Small intestine (tissue), 16 donors: ENCODE measurements at places on chromosomes 1 and 21.
A peak's percentile ranks its signal among the peaks of the same experiment; 100 is the strongest.

GRCh38 chr1:10941891-10942541, 70.4 kb upstream of the TARDBP start:
- H3K4me1 ChIP-seq, result peaks cover 5% of the 10 kb centered on the region
- H3K27me3 ChIP-seq, result peaks cover 2% of the 10 kb centered on the region
- H3K27ac ChIP-seq, result no peak overlapping the region
- no peak overlapping the region for H3K4me3 ChIP-seq
- no peak for DNase-seq

DNA sequence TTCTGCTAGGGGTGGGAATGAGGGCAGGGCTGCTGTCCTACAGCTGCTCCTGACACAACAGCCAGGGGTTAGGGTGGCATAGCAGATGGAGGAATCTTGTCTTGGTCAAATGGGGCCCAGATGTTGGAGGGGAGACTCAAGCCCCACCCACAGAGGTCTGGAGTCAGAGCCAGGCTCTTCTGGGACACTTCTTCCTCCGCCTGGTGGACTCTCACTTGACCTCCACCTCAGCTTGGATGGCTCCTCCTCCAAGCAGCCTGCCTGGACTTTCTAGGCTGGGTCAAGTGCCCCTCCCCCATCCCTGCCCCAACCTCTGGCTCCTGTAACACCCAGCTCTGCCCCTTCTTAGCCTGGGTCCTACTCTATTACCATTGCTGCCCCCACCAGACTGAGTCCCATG, 35.5 kb downstream of the EPHA2 start:
- H3K27ac ChIP-seq, result no peak overlapping the region
- no peaks in the 10 kb centered on the region for H3K4me1 ChIP-seq
- H3K4me3 ChIP-seq, result no peak overlapping the region
- no peaks in the 10 kb centered on the region for H3K27me3 ChIP-seq

DNA sequence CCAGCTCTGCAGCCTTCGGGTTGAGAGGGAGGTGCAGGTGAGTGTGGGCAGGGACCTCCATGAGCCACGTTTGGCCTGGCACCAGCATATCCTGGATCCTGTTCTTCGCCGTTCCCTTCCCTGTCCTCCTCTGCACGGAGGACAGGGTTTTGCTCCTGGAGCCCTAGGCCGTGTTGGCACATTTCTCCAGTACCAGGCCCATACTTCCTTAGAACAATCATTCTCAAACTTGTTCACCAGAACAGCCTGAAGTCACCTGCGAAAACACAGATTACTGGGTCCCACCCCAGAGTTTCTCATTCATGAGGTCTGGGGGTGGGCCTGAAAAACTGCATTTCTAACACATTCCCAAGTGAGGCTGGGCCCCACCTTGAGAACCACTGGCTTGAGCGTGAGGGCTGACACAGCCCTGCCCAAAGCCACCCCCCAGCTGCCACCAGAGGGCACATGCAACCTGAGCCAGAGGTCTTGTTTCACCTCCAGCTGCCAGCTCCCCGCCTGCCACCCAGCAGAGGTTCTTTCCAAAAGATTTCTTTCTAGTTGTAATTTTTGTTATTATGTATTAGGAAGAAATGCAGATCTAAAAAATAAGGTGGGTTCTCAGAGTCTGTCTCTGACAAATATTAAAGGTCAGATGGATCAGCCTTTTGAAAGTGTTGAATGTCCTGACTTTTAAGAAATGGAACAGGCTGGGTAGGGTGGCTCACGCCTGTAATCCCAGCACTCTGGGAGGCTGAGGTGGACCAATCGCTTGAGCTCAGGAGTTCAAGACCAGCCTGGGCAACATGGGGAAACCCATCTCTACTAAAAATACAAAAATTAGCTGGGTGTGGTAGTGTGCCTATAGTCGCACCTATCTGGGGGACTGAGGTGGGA, 39.6 kb upstream of the LDLRAP1 start:
- no peaks in the 10 kb centered on the region for H3K27me3 ChIP-seq
- H3K4me1 ChIP-seq, result peaks cover 31% of the 10 kb centered on the region
- H3K4me3 ChIP-seq, result no peak overlapping the region
- H3K27ac ChIP-seq, result no peak overlapping the region
- peak; percentile 59 for DNase-seq

- no peak overlapping the region for H3K4me3 ChIP-seq
- H3K27me3 ChIP-seq, result no peaks in the 10 kb centered on the region
- no peak overlapping the region for H3K27ac ChIP-seq
- DNase-seq, result no peak
- no peaks in the 10 kb centered on the region for H3K4me1 ChIP-seq
Measured at GRCh38 chr1:51445351-51446090, 73.5 kb downstream of the EPS15 start.

DNA sequence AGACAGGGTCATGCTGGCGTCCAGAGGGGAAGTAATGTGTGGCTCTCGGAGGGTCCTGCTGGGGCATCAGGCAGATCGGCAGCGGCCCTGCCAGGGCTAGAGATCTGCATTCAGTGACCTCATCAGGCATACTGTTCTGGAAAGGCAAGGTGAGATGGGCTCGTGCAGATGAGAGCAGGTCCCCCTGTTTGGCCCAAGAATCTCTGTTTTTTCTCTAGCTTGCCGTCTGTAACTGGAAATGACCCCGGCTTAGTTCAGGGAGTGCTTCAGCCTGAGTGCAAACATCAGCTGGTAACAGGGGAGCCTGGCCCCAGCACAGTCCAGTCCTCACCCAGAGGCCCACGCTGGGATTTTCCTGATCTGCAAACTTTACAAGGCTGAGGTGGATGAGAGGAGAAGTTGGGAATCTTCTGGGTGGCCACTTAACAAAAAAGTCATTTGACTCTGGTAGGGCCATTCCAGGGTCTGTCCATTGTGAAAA, 2.1 kb downstream of the FAM163A start:
- no peak for DNase-seq
- H3K27me3 ChIP-seq, result peaks cover 21% of the 10 kb centered on the region
- no peak overlapping the region for H3K27ac ChIP-seq
- H3K36me3 ChIP-seq, result no peaks in the 10 kb centered on the region
- no peak overlapping the region for H3K4me3 ChIP-seq

- DNase-seq, result no peak
- no peaks in the 10 kb centered on the region for H3K4me1 ChIP-seq
- no peaks in the 10 kb centered on the region for H3K27me3 ChIP-seq
- H3K27ac ChIP-seq, result no peak overlapping the region
- H3K4me3 ChIP-seq, result no peak overlapping the region
- no peaks in the 10 kb centered on the region for H3K36me3 ChIP-seq
Measured at GRCh38 chr21:31185663-31186062, 147.4 kb upstream of the KRTAP19-8 start.

GRCh38 chr1:245995474-245995873, 511.6 kb downstream of the SMYD3 start:
- DNase-seq, result no peak
- H3K4me1 ChIP-seq, result peaks cover 4% of the 10 kb centered on the region

DNA sequence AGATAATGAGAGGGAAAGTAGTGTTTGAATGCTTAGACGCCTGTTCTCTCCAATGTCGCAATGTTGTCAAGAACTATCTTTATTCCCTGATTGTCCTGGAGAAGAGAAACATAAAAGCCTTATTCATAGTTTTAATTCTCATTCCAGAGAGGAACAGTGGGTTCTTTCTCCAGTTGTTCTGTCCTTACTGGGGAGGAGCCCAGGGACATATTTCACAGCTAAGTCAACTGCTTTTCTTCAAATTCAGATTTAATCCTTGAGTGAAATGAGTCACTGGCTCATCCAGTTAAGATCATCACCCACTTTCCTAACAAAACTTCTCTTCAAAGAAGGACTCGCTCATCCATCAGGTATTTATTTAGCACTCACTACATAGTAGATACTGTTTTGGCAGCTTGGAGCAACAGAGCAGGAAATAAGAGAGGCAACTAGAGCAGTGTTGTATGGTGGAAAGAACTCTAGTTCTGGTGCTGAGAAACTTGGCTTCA, 365.7 kb upstream of the USP24 start:
- no peak overlapping the region for H3K27ac ChIP-seq
- no peaks in the 10 kb centered on the region for H3K27me3 ChIP-seq
- H3K4me1 ChIP-seq, result no peaks in the 10 kb centered on the region
- DNase-seq, result no peak

- no peaks in the 10 kb centered on the region for H3K36me3 ChIP-seq
- no peaks in the 10 kb centered on the region for H3K27me3 ChIP-seq
- H3K4me1 ChIP-seq, result no peaks in the 10 kb centered on the region
- H3K27ac ChIP-seq, result no peak overlapping the region
- DNase-seq, result no peak
Measured at GRCh38 chr1:178944729-178945128, 73.9 kb upstream of the ANGPTL1 start.

GRCh38 chr1:14915356-14916054, 238.0 kb upstream of the TMEM51 start:
- DNase-seq, result peak; percentile 74
- no peak overlapping the region for H3K27ac ChIP-seq
- H3K36me3 ChIP-seq, result no peaks in the 10 kb centered on the region
- H3K27me3 ChIP-seq, result no peaks in the 10 kb centered on the region
- H3K4me1 ChIP-seq, result peaks cover 28% of the 10 kb centered on the region

- no peaks in the 10 kb centered on the region for H3K27me3 ChIP-seq
- no peak overlapping the region for H3K4me3 ChIP-seq
- H3K36me3 ChIP-seq, result peaks cover 3% of the 10 kb centered on the region
- no peaks in the 10 kb centered on the region for H3K4me1 ChIP-seq
- no peak overlapping the region for H3K27ac ChIP-seq
Measured at GRCh38 chr1:235745503-235746136, 96.0 kb upstream of the GNG4 start.
